ENCODE measurements at places on chromosomes 2 and 18.

- no peak for DNase-seq
Observed at GRCh38 chr2:222313816-222314215, 15.0 kb upstream of the PAX3 start.

GRCh38 chr2:162731917-162732804, 106.4 kb downstream of the KCNH7 start:
- no peak for DNase-seq

DNA sequence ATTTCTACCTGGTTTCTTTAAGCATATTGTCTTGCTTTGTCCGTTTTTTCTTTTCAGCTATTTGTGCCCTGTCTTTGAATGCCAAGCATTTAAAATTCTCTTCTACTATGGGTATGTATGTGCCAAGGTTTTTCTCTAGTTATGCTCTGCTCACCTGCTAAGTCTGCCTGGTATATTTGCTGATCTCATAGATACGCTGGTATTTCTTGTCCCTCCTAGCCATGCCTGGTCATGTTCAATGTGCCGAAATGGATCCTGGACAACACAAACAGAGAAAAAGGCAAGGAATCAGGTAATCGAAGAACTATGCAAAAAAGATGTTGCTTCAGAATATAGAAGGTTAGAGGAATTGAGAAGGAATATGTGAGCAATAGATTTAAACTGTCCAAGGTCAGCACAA, 14.9 kb upstream of the KDM3A start:
- DNase-seq = no peak

GRCh38 chr18:6719910-6720683, 9.4 kb upstream of the ARHGAP28 start:
- no peak for DNase-seq

GRCh38 chr2:30270166-30270565, 38.8 kb downstream of the LBH start:
- no peak for DNase-seq

DNA sequence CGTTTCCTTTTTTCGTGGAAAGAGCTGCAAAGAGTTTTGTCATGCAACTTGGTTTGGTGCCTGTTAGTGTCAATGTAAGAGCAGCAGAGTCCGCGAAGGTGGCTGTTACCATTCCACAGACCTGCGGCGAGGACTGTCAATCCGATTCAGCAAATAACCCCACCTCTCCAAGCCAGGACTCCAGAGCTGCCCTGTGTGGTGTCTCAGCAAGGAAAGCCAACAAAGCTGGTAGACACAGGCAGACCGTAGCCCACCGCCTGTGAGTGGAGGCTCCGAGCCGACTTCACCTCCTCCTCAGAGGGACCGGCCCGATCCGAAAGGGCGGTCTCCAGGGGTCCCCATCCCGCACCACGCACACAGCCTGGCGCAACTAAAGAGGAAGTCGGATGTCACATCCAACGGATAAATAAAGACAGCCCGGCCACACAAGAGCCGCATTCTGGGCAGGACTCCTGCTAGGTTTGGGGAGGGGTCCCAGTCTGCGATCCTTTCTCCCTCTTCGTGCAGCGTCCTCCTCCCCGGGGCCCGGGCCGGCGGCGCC, 819 bp downstream of the ANKRD44 start:
- DNase-seq = peak; percentile 61

DNA sequence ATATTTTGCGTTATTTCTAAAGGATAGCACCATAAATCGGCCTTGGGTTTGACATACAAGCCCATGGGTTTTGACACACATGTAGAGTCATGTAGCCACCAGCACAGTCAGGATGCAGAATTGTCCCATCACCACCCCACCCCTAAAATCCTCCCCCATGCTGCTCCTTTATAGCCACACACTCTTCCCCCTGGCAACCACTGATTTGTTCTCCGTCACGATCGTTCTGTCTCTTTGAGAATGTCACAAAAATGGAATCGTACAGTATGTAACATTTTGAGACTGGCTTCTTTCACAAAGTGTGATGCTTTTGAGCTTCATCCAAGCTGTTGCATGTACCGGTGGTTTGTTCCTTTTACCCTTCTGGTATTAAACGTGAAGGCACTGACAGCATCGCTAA, 39.1 kb downstream of the CRACDL start:
- DNase-seq = no peak

DNA sequence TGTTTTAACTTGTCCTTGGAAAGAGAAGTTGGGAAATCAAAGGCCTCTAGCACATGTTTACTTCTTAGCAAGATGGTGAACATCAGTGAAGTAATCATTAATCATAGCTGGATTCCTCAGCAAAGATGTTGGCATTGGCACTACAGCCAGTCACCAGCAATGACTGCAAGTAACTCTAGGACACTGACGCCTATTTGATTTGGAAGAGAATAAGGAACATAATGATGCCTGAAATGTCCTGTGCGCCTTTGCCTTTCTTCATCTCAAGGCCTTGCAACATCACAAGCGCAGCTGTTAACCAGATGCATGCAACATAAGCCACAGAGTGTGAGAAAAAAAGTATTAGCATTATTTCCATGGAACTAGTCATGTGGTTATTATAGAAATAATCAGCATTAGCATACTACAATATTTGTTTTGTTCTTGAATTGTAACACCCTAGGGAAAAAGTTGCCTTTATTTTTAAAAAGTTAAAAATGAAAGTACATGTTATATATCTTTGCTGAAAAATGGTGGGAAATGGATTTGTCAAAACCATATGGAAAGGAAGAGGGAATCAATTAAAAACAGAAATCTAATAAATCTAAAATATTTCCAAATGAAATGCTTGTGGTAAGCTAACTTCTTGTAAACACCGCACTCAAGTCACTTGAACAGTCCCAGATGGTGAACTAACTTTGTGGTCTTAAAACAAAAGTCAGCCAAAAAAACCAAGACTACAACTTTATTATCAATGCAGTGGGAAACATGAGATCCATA, 55.6 kb downstream of the THADA start:
- DNase-seq = no peak

GRCh38 chr2:159455330-159455918, 160.9 kb downstream of the BAZ2B start:
- DNase-seq = no peak

DNA sequence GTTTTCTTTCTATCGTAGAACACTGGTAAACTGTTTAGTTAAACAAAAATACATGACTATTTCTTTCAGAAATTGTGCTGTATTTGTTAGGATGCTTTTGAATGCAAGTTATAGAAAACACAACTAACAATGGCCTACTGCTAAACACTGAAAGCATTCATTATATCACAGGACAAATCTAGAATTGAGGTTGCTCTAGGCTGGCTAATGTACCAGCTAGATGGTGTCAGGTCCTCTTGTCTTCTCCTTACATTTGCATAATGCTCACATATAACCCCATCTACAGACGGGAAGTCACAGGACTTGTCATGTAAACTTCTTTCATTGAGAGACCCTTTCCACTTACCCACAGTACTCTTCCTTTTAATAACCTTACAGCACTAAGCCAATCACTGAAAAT, 586.8 kb downstream of the DSC3 start:
- DNase-seq = no peak

DNA sequence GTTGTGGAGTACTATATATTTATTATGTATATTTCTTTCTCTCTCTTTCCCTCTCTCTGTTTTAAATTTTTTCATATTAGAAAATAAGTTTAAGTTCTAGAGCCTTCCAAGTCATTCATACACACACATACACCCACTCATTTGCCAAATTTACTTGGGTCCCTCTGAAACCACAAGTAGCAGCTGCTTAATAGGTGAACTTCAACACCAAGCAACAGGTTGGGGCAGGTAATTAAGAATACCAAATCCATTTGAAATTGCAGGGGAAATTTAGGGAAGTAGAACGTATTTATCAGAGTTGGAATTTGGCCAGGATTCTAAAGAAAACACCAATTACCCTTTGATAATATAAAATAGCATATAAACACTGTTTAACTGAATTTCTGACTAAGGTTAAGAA, 75.0 kb upstream of the RBBP8 start:
- DNase-seq = no peak

DNA sequence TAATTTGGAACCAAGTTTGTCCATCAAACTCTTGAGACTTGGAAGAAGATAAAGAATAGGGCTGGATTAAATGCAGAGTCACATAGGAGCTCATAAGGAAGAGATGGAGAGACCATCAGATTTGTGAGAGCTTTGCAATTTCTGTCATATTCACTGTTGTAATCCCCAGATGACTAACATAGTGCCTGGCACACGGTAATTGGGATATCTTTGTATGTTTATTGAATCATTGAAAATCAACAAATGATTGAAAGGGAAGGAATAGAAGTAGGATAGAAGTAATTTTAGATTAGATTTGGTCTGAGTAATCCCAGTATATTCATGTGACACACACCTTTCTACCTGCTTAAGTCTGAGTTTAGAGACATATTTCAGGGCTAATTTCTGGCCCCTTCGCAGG, 75.4 kb downstream of the LCLAT1 start:
- DNase-seq = no peak

GRCh38 chr18:43772907-43773306, 495.6 kb upstream of the SYT4 start:
- no peak for DNase-seq

GRCh38 chr2:16462958-16463357, 202.7 kb downstream of the CYRIA start:
- DNase-seq = no peak

DNA sequence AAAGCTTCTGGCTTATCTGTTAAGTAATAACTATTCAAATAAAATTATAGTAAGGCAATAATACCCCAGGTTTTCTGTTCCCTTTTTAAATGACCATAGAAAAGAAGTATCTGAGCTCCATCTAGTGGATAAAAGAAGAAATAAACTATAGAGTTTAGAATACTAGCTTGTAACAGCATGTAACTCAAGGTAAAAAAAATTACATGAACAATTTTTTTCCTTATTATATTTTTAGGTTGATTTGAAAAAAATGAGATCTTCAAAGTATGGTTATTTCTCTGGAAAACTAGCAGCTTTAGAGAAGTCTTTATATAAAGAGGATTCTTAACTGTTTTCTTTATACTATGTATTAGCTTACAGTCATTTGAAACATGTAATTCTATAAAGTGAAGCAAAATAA, 58.1 kb downstream of the NCKAP1 start:
- no peak for DNase-seq
